Frontal cortex (tissue), 4 donors: ENCODE measurements at places on chromosomes 5 and 9.

GRCh38 chr9:20321423-20322082 is 300.7 kb downstream of the MLLT3 start:
- no peak for DNase-seq

- no peak for DNase-seq
Observed at GRCh38 chr5:142935014-142935413, 164.8 kb downstream of the ARHGAP26 start.

GRCh38 chr5:17743580-17744435 is 109.5 kb downstream of the TAF11L14 start:
- DNase-seq = no peak

- no peak for DNase-seq
Observed at GRCh38 chr5:102138243-102138653, 157.8 kb downstream of the SLCO4C1 start.

DNA sequence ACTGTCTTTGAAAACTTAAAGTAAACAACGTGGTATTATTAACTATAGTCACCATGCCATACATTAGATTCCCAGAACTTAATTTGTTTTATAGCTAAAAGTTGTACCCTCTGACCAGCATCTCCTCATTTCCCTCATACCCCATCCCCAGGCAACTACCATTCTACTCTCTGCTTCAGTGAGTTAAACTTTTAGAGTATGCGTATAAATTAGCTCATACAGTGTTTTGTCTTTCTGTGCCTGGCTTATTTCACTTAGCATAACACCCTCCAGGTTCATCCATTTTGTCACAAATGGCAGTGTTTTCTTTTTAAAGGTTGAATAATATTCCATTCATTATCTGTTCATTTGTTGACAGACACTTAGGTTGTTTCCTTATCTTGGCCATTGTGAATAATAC is 14.2 kb downstream of the COMMD10 start:
- no peak for DNase-seq

DNA sequence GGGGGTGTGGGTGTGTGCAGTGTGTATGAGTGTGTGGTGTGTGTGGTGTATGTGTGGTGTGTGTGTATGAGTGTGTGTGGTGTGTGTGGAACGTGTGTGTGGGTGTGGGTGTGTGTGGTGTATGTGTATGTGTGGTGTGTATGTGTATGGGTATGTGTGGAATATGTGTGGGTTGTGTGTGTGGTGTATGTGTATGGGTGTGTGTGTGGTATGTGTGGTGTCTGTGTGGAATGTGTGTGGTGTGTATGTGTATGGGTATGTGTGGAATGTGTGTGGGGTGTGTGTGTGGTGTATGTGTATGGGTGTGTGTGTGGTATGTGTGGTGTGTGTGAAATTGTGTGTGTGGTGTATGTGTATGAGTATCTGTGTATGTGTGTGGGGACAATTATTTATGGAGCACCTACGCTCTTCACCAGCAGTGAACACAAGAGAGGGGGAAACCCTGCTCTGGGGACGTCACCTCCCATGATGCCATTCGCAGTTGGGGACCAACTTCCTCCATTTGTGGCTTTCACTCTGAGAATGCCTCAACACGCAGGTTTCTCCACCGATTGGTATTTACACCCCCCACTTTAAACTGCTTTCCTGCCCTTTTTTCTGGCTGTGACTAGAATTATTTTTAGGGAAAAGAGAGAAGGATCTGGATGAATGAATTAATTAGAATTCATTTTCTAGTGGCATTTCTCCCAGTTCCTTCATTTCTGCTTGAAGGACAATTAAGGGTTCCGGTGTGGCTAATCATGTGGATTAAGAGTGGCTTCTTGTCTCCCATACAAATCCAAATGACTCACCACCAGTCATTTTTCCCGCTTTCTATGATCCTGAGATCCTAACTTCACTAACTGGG is 238.1 kb downstream of the ROR2 start:
- DNase-seq = no peak

GRCh38 chr9:135454737-135455136 is 24.8 kb upstream of the PPP1R26 start:
- no peak for DNase-seq

GRCh38 chr9:124767821-124768220 is 3.3 kb downstream of the NR6A1 start:
- no peak for DNase-seq

GRCh38 chr5:107331882-107332281 is 338.9 kb downstream of the EFNA5 start:
- no peak for DNase-seq

DNA sequence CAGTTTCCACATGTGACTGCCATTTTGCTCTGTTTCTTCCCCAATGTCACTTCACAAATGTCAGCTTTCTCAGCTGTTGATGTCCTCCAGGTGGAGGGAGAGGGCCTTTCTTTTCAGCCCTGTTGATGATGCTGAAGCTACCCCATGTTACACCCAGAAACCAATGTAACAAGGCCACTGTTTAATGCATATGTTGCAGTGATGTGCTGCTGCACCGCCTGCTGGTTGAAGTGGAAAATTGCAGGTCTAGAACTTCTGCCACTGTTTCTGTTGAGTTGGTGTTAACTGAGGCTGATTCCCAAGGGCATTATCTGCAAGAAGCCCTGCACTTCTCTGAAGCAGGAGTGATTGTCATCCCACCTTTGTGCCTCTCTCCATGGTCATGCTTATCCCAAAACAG is 428.4 kb downstream of the KDM4C start:
- DNase-seq = no peak

- DNase-seq = no peak
Observed at GRCh38 chr5:43802119-43802518, 199.1 kb downstream of the NNT start.

DNA sequence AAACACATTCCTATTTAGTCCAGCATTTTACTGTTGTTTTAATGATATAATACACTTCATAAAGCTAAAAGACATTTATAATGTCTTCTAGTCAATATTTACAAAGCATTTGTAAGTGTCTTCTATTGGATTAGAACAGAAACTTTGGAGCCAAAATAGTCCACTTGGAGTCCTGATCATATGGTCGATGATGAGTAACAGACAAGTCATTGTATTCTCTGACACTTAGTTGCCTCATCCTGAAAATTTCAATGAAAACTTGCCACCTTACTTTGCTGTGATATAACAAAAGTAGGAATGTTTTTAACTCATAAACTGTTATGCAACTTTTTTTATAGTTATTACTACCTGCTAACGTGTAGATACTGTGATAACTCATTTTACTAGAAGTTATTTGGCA is 132.5 kb downstream of the GABRB2 start:
- DNase-seq = no peak

GRCh38 chr9:90995516-90995915 is 193.9 kb downstream of the SYK start:
- no peak for DNase-seq
